Aorta (tissue), 5 donors: ENCODE measurements at places on chromosomes 6 and 20. TPM values are rescaled to one million over a fixed set of nuclear protein-coding genes. Genes with fewer than 3 reads are reported as not detected.

DNA sequence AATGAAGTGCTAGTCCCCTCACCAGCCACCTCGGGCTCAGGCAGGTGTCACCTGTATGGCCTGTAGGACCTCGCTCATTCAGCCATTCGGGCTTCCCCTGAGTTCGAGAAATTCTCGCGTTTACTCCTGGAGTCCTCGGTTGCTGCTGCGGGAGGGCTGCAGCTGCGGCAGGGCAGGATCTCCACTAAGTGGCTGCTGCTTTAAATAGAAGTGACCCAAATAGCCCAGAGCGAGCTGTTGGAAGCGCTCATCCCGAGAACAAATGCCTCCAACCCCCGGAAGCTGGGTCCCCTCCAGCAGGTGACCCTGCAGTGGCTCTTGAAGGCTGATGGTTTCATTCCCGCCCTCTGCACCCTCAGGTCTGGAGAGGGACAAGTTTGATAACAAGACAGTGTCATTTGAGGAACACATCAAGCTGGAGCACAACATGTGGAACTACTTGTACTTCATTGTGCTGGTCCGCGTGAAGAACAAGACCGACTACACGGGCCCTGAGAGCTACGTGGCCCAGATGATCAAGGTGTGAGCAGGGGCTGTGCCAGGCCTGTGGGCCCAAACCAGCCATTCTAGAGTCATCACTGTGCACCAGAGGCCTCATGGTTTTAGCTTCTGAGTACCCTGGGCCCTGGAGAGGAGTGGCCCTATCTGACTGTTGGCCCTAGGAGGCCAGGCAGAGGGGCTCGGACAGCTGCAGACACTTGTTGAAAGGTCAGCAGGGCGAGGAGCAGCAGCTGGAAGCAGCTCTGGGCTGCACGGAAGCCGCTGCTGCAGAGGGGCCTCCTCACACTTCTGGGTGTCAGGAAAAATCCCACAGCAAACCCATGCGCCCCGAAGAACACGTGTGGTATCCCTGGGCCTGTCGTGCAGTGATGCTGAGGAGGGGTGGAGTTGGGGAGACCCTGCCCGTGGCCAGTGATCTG is 18.1 kb downstream of the UQCC2 start:
- DNase-seq: no peak

DNA sequence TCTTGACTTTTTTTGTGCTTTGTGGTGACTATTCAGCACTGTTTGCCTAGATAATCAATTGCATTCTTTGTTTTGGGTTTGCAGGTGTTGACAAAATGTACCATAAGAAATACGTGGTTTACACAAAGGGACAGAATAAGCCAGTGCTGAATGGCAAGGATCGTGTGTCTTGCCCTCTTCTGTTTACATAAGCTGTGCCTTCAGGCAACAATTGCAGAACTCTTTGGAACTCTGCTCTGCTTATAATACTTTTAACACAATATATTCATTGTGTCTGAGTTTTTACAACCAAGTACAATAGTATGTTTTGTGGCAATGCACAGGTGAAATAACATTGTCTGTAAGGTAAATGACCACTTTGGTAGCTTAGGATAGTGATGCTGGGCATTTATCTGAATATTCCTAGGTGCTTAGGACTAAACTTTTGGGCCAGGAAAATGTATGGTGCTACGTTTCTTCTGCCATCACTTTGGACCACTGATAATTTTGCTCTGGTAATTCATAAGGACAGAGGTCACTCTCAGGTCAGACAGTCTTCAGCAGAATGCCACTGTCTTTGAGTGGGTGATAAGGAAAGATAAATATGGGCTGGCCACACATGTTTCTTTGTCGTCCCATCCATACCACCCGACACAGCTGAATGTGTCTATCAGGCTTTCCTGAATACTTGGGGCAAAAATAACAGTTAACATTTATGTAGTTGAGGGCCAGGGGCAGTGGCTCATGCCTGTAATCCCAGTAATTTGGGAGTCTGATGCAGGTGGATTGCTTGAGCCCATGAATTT is 344.6 kb upstream of the IMPG1 start:
- no peak for DNase-seq

- peak; percentile 100 for DNase-seq
These were observed 588 bp upstream of the ACSS2 start for GRCh38 chr20:34875642-34876405.

GGTLC1 gene
- not detected for total RNA-seq

GNAS-AS1 gene
- 1.7 TPM for total RNA-seq

DNA sequence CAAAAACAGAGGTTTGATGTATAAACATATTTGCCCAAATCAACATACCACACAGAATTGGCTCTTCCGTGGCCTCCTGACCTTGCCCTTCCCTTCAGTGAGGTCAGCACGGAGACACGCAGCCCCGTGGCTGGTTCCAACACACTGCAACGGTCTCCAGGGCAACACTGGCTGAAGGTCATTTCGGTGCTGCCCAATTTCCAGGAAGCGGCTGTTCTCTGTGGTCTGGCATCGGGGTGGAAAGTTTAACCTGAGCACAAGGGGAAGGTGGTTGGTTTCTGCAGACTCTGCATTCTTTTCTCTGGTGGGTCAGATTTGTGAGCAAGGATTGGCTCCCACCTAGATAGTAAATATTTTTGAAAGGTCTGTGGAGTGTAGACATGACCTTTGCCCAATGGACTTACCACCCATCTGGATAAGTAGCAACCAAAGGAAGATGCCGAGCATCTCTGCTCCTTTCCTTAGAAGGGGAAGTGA is 177.6 kb upstream of the PHACTR1 start:
- peak; percentile 82 for DNase-seq

GRCh38 chr6:33075568-33076405 is at the start of gene HLA-DPB1:
TSS of gene HLA-DPB1 (plus strand) at chr6:33075990. CDS start at chr6:33076042, 52 bp downstream.
- DNase-seq: no peak

DNA sequence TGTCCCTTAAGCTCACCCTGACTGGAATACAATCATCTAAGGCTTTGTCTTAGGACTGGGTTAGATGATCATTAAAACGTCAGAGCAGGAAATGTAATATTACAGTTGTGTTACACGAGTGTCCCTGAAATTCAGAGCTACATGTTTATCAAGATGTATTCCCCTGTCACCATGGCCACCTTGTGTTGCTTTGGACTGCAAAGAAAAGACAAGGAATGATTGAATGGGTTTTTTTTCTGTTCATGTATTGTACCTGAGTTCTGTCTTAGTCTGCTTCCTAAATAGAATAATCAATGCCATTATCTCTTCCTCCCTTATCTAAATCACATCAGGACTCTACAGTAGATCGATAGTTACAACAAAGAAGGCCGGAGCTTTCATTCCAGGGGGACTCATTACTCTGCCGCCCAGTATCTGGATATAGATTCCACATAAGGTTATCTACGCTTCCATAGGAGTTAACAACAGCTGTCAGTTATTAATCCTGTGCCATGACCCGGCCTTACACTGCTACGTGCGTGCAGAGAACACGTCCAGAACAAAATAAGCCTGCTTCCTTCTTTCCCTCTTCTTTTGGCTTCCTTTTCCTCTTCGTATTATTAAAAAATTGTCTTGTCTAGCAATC is 274.1 kb upstream of the SASH1 start:
- DNase-seq: no peak

GRCh38 chr20:47318027-47318585 is 38.4 kb downstream of the ZMYND8 start:
- DNase-seq: peak; percentile 54
